MG63 (cell line): ENCODE measurements at places on chromosomes 11 and 22.
A peak's percentile ranks its signal among the peaks of the same experiment; 100 is the strongest.

GRCh38 chr11:85866137-85866827 lies 11.1 kb downstream of the CCDC83 start:
- DNase-seq, result no peak

DNA sequence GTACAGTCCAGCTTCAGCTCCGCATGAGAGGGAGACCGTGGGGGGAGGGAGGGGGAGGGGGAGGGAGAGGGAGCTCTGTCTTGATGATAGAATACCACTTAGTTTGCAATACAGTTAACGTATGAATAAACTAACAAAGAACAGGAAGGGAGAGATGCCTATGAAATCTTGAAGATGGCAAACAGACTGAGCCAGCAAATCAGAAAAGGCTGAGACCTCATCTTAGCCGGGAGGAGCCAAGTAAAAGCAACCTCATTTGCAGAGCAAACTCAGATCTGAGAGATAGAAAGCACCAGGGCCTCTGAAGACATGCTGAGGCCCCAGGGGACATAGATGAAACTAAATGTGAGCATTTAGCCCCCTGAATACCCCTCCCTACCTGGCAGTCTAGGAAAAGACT lies 23.0 kb downstream of the APLP2 start:
- DNase-seq, result no peak

- DNase-seq, result peak; percentile 72
Observed at GRCh38 chr22:30425616-30426387, at the start of gene MTFP1. TSS of gene MTFP1 (plus strand) at chr22:30425768. CDS start at chr22:30425880, 112 bp downstream.

DNA sequence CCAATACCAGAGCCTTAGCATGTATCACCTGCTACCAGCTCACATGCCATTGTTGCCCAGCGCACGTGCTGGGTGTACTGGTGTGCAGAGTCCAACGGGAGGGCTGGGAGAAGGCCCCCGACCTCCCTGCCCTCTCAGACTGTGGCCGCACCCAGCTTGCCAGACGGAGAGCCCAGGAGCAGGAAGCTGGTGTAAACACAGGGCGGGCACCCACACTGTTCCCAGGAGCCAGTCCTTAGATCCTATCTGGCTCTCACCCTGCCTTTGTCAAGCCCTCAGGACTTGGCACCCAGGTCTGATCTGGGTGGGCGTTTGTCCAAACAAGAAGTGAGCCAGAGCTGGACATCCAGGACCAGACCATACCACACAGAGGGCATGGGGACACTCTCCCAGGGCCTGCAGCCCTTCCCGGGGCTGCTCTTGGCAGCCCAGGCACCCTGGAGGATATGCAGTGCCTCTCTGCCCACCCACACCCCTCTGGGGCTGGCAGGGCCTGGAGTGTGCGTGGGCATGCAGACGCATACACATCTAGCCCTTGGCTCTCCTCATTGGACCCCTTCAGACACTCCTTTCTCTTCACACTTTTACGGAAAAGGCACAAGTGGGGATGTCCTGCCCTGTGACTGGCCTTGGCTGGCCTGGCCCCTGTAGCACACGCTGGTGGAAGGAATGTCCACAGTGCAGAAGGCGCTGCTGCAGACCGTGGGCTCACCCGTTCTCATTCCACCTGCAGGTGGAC lies 19.9 kb upstream of the CLDN5 start:
- no peak for DNase-seq

DNA sequence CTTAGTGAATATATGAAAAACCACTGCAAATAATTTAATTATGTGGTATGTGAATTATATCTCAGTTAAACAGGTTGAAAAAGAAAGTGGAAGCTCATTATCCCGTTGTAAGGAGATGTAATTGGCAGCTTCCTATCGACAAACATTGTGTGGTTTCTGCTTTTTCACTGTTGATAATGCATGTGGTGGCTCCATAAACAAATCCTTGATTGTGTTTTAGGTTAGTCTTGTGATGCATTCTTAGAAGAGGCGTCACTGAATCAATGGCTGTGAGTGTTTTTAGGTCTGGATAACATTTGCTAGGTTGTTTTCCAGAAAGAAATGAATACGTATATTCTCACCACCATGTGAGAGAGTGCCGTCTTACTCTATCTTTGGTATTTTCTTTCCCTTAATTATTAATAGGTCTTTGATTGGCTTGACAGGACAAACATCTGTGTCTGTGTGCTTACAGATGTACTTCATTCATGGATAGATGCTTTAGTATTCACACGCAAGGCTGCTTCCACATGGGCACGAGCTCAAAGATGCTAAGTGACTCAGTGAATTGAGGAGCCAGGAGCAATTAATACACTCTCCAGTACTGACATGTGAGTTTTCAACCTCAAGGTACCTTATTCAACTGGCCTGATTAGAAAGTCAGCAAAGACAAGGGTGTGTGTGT lies 166.7 kb downstream of the TBC1D22A start:
- no peak for DNase-seq

DNA sequence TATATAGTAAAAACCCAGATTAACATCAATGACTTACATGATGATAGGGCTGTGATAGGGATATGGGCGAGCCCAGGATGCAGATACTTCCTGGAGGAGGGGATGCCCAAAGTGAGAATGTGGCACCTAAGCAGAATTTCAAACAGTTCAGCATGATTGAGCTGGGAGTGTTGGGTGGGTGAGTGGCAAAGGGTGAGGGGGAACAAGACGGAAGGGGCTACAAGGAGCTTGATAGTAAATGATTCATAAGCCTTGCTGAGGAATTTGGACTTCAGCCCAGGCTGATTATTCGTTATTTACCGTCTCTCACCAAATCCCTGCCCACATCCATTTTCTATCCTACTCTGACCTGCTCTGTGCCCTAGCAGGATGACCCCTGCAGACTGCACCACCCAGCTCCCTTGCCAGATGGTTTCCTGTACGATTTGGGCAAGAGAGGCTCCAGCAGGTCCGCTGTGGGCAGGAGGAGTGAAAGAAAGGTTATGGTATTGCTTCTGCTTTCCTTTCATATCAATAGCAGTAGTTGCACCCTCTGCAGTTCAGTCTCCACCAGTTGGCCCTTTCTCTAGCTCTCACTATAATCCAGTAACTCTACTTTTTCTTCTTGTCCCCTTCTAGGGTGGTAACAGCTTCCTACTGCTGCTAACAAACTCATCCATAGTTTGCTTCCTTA lies 30.3 kb upstream of the SIK2 start:
- no peak for DNase-seq

GRCh38 chr11:130439160-130439519 lies 9.3 kb upstream of the ADAMTS15 start:
- no peak for DNase-seq

DNA sequence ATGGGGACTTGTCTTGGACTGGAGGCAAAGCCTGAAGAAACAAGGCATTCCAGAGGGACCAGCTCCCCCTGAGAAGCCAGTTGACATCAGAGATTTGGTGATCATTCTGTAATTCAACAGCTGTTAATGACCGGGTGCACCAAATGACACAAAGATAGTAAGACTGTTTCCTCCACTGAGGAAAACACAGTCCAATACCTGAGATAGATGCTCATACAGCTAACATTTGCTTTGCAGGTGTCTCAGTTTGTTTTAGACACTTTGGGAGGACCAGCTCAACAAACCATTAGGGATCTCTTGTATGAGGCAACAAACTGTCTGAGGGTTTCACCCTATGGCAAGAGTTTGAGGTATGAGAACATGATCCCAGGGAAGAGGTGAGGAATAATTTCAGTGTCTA lies 237.2 kb upstream of the PLET1 start:
- DNase-seq, result no peak

DNA sequence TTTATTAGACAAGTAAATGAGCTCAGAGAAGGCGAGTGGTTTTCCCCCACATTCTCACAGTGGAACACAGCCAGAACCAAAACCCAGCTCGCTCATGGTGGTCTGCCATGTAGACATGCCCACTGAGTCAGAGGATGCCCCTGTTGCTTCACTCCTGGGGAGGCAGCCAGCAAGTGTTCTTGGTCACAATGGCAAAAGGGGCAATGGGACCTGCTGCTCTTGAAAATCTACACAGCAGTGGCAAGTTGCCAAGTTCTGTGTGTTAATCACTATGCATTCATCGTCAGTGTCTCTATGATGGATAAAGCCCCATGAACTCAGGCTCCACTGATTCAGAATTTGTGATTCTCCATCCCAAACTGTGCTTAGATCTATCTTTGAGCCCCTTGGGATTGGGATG lies 64.7 kb upstream of the TBCEL start:
- DNase-seq, result no peak

- no peak for DNase-seq
Observed at GRCh38 chr11:87645626-87646025, 529.6 kb downstream of the RAB38 start.

- peak; percentile 61 for DNase-seq
Observed at GRCh38 chr11:118605116-118605867, 2.1 kb upstream of the PHLDB1 start.

DNA sequence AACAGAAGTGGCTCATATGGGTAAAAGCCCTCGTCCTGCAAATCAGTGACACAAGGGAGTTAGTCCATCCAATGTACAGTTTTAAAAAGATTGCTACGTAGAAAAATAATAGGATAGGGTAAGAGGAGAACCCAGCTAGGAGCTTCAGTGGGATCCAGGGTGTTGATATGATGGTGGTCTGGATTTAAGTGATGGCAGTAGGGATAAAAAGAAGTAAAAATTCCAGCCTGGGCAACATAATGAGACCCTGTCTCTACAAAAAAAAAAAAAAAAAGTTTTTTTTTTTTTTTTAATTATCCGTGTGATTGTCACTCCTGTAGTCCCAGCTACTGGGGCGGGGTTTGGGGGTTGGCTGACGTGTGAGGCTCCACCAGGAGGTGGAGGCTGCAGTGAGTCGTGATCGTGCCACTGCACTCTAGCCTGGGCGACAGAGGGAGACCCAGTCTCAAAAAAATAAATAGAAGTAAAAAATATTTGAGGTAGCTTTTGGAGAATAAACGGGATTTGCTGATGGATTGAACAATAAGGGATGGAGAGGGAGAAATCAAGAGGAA lies 7.0 kb upstream of the L3MBTL2 start:
- DNase-seq, result peak; percentile 20

GRCh38 chr22:37549704-37550059 lies 10.6 kb upstream of the CDC42EP1 start:
- peak; percentile 92 for DNase-seq

DNA sequence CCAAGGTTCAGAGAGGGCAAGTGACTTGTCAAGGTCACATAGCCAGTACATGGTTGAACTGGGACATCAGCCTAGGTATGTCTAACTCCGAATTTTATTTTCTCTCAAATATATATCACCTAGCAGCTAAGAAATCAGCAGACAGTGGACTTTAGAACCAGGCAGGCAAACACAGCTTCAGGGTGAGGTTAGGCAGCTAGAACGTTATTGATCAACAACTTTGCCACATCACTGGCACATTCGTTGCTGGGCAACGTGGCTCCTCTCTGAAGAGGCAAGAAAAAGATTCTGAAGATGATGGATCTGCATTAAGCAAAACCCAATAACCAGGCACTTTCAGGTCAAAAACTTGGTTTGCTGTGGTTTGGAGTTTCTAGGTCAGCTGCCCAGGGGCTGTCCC lies 258.0 kb downstream of the KIRREL3 start:
- DNase-seq, result no peak

GRCh38 chr11:1742371-1742770 lies 8.0 kb downstream of the IFITM10 start:
- no peak for DNase-seq

- no peak for DNase-seq
Observed at GRCh38 chr22:47388778-47389177, 626.3 kb downstream of the TBC1D22A start.

- DNase-seq, result no peak
Observed at GRCh38 chr11:128365044-128365443, 222.3 kb downstream of the ETS1 start.

GRCh38 chr11:13215149-13215548 lies 62.4 kb upstream of the BMAL1 start:
- peak; percentile 65 for DNase-seq

- no peak for DNase-seq
Observed at GRCh38 chr22:38348751-38349496, 31.7 kb upstream of the CSNK1E start.

- no peak for DNase-seq
Observed at GRCh38 chr22:19876314-19876940, 21.8 kb upstream of the GNB1L start.

GRCh38 chr11:29315275-29315674 lies 701.6 kb downstream of the KCNA4 start:
- DNase-seq, result no peak

DNA sequence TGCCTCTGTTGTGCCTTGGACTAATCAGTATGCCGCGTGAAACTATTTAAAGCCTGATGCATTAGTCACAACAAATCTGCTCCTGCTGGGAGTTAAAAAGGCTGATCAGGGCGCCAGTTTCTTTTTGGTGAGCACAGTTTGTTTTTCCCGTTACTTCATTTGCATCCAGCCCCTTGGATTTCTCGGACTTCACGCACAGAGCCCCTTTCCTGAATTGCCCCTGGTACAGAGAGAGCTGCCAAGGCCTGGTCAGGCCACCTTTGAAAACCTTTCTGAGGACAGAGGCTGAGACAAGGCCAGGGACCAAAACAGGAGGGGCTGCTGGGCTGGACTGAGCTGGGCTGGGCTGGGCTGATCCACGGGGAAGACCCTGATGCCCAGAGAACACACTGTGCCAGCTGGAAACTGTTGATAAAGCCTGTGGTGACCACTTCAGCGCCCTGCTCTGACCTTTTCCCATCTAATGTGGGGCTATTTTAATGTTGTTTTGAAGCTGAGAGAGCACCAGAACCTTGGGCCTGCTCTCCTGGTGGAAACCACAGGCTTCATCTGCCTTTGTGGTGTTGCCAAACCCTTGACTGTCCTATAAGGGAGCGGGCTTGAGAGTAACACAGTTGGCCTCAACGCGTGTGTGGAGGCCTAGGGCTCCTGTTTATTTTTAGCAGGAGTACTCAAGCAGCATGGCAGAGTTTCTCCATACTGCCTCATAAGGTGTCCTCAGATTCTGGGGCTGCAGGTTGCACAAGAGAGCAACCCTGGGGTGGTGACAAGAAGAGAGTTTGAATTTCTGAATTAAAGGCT lies 44.2 kb downstream of the NAV2 start:
- no peak for DNase-seq

- no peak for DNase-seq
Observed at GRCh38 chr11:36622431-36623136, 24.5 kb upstream of the RAG2 start.

GRCh38 chr11:57191311-57192219 lies 9.8 kb downstream of the LRRC55 start:
- no peak for DNase-seq

- no peak for DNase-seq
Observed at GRCh38 chr11:80827781-80828180, 1387.0 kb upstream of the TENM4 start.

- DNase-seq, result peak; percentile 54
Observed at GRCh38 chr11:47003180-47003877, 66.8 kb downstream of the CSTPP1 start.
